Ovary (tissue), 10 donors: ENCODE measurements at places on chromosomes 13 and 19. TPM values are rescaled to one million over a fixed set of nuclear protein-coding genes. Genes with fewer than 3 reads are reported as not detected.

The CEBPA gene
- total RNA-seq, result 6.1 TPM

The LENG9 gene
- 3.6 TPM for total RNA-seq

The PALM gene
- total RNA-seq, result 54.2 TPM

The GRIN2D gene
- not detected for total RNA-seq

The ZNF296 gene
- total RNA-seq, result 2.4 TPM

The GRK1 gene
- total RNA-seq, result 0.07 TPM

The NHLRC3 gene
- total RNA-seq, result 20.5 TPM

The ACER1 gene
- total RNA-seq, result not detected

The ZNF528 gene
- 29.0 TPM for total RNA-seq

The SLC1A6 gene
- total RNA-seq, result not detected

The MUC16 gene
- 0.13 TPM for total RNA-seq

The SIGLEC12 gene
- total RNA-seq, result 0.23 TPM

The KLK4 gene
- not detected for total RNA-seq

The PODNL1 gene
- total RNA-seq, result 0.81 TPM

The PGLYRP1 gene
- not detected for total RNA-seq

The TDRD12 gene
- total RNA-seq, result 1.6 TPM

The TEX29 gene
- total RNA-seq, result 0.35 TPM

The PLIN4 gene
- 30.0 TPM for total RNA-seq

The CACNG6 gene
- not detected for total RNA-seq

The CNN2 gene
- 438 TPM for total RNA-seq

The MAP4K1 gene
- 1.0 TPM for total RNA-seq

The CYP4F22 gene
- not detected for total RNA-seq

The PDX1 gene
- not detected for total RNA-seq

The MEDAG gene
- total RNA-seq, result 44.0 TPM

The SHC2 gene
- total RNA-seq, result 40.7 TPM

The LRRC25 gene
- total RNA-seq, result 4.7 TPM

The CEACAM19 gene
- total RNA-seq, result 7.9 TPM
